ENCODE measurements at places on chromosomes 12 and 14. TPM values are rescaled to one million over a fixed set of nuclear protein-coding genes. Genes with fewer than 3 reads are reported as not detected.

DNA sequence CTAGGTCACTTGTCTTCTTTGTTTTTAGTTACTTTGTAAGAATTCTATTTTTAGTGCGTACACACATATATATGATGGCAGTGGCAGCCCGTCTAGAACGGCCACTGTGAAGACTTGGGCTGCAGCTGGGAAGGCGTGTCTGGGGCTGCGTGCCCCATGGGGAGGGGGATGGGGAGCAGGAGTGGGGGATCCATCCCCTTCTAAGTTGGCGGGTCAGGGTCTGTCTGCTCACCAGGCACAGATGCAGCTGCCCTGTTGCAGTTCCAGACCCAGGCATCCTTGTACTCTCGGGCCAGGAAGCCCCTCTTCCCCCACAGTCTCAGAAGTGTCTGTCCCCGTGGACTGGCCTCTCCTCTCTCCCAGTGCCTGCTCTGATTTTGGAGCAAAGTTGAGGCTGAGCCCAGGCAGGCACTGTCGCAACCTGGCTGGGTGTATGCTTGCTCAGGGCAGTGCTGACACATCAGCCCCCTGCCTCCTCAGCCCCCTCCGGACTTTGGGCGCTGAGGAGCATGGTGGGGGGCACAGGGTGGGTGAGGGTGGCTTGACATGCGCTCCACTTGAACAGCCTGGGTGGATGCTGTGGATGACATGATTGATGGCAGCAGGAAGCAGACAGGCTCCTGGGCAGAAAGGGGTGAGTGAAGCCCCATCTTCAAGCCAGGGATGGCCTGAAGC, 271.2 kb upstream of the NAV3 start:
- no peak overlapping the region for H3K4me3 ChIP-seq
- H3K4me1 ChIP-seq: no peaks in the 10 kb centered on the region
- H3K36me3 ChIP-seq: no peaks in the 10 kb centered on the region
- H3K27me3 ChIP-seq: no peaks in the 10 kb centered on the region
- no peak for DNase-seq

- H3K4me3 ChIP-seq: no peak overlapping the region
- DNase-seq: no peak
- no peaks in the 10 kb centered on the region for H3K27me3 ChIP-seq
- H3K27ac ChIP-seq: no peak overlapping the region
- no peaks in the 10 kb centered on the region for H3K36me3 ChIP-seq
- H3K4me1 ChIP-seq: no peaks in the 10 kb centered on the region
Measured at GRCh38 chr14:70317969-70318634, 41.4 kb downstream of the COX16 start.

DNA sequence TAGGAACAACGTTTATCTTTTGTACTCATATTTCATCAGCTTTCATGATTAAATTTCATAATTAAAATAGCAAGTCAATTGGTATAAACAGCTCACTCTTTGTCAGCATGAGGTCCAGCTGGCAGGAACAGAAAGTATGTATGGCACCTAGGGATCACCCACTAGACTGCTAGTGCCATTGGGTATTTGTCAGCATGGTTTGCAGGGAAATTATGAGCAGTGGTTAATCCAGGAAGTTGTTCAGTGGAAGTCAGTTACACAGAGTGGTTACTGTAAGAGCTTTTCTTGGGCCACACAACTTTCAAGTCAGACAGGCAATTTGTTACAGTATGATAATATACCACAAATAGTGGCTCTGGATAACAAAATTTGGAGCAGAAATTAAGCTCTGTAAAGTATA, 340.3 kb upstream of the RGS6 start:
- H3K4me3 ChIP-seq: no peak overlapping the region
- no peaks in the 10 kb centered on the region for H3K27me3 ChIP-seq
- no peak for DNase-seq
- H3K36me3 ChIP-seq: no peaks in the 10 kb centered on the region
- peaks cover 5% of the 10 kb centered on the region for H3K4me1 ChIP-seq
- H3K27ac ChIP-seq: no peak overlapping the region

NXPH4 gene
- total RNA-seq: not detected

GPR132 gene
- total RNA-seq: 30.3 TPM

GRCh38 chr14:99958380-99958779, 106.8 kb upstream of the EVL start:
- H3K27me3 ChIP-seq: peaks cover 2% of the 10 kb centered on the region
- H3K4me3 ChIP-seq: no peak overlapping the region
- no peak overlapping the region for H3K27ac ChIP-seq
- DNase-seq: no peak
- no peaks in the 10 kb centered on the region for H3K36me3 ChIP-seq

GLIPR1L1 gene
- not detected for total RNA-seq

TDRD9 gene
- total RNA-seq: 0.75 TPM

DPY19L2 gene
- total RNA-seq: not detected

SOX5 gene
- 0.95 TPM for total RNA-seq

DNA sequence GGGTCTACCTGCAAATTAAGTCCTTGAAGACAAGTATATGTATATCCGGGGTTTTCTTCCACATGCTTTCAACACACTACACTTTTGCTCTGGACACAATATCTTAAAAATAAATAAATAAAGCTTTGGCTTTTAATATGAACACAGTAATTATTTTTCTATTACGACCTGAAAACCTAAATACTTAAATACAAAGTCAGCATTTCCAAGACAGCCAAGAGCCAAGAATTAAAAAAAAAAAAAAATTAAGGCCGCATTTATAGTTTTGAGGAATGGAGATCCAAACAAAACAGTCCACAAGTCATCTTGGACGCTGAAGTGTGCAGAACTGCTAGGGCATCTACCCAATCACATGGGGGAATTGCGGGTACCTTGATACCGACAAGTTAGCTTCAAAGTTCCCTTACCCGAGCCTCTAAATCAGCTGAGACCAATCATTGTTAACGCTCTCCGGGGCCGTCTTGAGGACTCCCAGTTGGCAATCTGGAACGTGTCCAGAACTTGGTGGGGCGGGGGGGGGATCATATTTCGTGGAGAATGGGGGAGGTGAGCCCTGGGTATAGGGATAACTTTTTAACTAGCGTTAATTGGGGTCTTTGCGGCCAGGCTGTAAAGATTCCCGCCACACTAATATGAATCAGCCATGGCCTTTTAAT, 731 bp upstream of the PCNX4 start:
- H3K4me1 ChIP-seq: peaks cover 19% of the 10 kb centered on the region
- no peak for DNase-seq
- H3K4me3 ChIP-seq: peak overlapping the region; percentile 84
- no peaks in the 10 kb centered on the region for H3K36me3 ChIP-seq

GRCh38 chr14:95645389-95645996, 40.7 kb upstream of the TCL1B start:
- DNase-seq: no peak
- no peaks in the 10 kb centered on the region for H3K4me1 ChIP-seq
- H3K27ac ChIP-seq: no peak overlapping the region
- H3K36me3 ChIP-seq: no peaks in the 10 kb centered on the region
- no peak overlapping the region for H3K4me3 ChIP-seq
- H3K27me3 ChIP-seq: no peaks in the 10 kb centered on the region

CLEC4C gene
- total RNA-seq: not detected

DNA sequence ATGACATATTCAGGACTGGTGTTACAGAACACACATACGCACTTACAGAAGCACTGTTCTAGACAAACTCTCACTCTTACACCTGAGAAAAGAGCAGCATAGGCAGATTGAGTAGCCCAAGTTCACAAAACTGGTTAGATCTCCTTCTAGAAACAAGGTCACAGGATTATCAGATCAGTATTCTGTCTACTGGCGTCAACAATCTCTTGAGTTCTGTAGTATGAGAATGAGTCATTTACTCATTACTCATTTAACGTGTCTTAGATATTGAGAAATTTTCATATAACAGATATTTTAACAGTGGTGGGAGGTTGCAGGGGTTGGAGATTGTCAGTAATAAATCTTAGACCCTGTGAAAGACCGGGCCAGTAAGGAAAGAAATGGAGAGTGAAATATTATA, 2.8 kb upstream of the TSPAN8 start:
- no peaks in the 10 kb centered on the region for H3K4me1 ChIP-seq
- H3K36me3 ChIP-seq: no peaks in the 10 kb centered on the region

GRCh38 chr14:59356767-59357166, 108.4 kb downstream of the GPR135 start:
- DNase-seq: no peak
- H3K4me3 ChIP-seq: no peak overlapping the region
- no peaks in the 10 kb centered on the region for H3K27me3 ChIP-seq
- no peaks in the 10 kb centered on the region for H3K4me1 ChIP-seq

GRCh38 chr12:25501549-25501948, 51.5 kb downstream of the LMNTD1 start:
- H3K4me1 ChIP-seq: peaks cover 3% of the 10 kb centered on the region
- H3K27ac ChIP-seq: no peak overlapping the region

BEGAIN gene
- total RNA-seq: not detected

- H3K4me3 ChIP-seq: no peak overlapping the region
- no peaks in the 10 kb centered on the region for H3K27me3 ChIP-seq
- no peak for DNase-seq
- H3K4me1 ChIP-seq: no peaks in the 10 kb centered on the region
Measured at GRCh38 chr14:79436335-79436734, 775.0 kb downstream of the DIO2 start.

HECTD4 gene
- total RNA-seq: 79.2 TPM

- H3K36me3 ChIP-seq: peaks cover 11% of the 10 kb centered on the region
- no peak overlapping the region for H3K4me3 ChIP-seq
- DNase-seq: no peak
- H3K27ac ChIP-seq: no peak overlapping the region
- no peaks in the 10 kb centered on the region for H3K27me3 ChIP-seq
Measured at GRCh38 chr12:121630791-121631355, 4.5 kb downstream of the ORAI1 start.

- H3K27me3 ChIP-seq: no peaks in the 10 kb centered on the region
- H3K4me1 ChIP-seq: no peaks in the 10 kb centered on the region
- no peak for DNase-seq
- no peak overlapping the region for H3K27ac ChIP-seq
- no peak overlapping the region for H3K4me3 ChIP-seq
- no peaks in the 10 kb centered on the region for H3K36me3 ChIP-seq
Measured at GRCh38 chr12:131555197-131555846, 155.6 kb upstream of the SFSWAP start.

DNA sequence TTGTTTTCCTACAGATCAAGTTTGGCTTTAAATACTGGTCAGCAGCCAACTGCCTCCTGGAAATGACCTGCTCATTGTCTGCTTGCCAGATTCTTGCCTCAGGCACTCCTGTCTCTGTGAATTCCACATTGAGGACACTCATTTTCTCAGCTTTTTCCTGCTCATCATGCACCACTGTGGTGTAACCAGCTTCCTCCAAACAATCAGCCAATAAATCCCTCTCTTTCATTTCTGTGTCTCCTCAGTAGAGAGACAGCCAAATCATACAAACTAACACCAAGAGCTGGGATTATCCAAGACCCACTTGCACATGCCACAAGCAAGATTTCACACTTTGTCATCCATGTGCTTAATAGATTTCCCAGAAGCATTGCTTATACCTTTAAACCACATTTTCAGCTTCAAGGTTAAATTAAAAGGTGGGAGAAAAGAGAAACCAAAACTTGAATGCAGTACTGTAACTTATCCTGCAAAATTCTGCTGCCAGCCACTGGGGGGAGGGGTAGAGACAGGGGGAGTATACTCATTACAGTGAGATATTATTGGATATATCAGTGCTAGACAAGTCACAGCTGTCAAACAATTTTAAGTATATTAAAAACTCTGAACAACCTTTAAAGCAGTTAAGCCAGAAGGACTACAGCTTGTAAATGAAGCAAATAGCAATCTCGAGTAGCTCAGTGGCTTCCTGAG, 105.0 kb downstream of the PPP2R5E start:
- no peak overlapping the region for H3K27ac ChIP-seq
- no peak for DNase-seq
- H3K4me3 ChIP-seq: no peak overlapping the region
- H3K27me3 ChIP-seq: no peaks in the 10 kb centered on the region
- peaks cover 11% of the 10 kb centered on the region for H3K4me1 ChIP-seq

GRCh38 chr12:9244894-9245293, 36.7 kb upstream of the PZP start:
- H3K4me3 ChIP-seq: no peak overlapping the region
- no peak for DNase-seq
- no peaks in the 10 kb centered on the region for H3K4me1 ChIP-seq
- H3K27ac ChIP-seq: no peak overlapping the region
- H3K36me3 ChIP-seq: peaks cover 1% of the 10 kb centered on the region
- H3K27me3 ChIP-seq: no peaks in the 10 kb centered on the region

- peaks cover 74% of the 10 kb centered on the region for H3K36me3 ChIP-seq
- no peak overlapping the region for H3K4me3 ChIP-seq
- H3K27ac ChIP-seq: no peak overlapping the region
- DNase-seq: no peak
Measured at GRCh38 chr12:53516758-53517455, 9.6 kb upstream of the NPFF start.

DNA sequence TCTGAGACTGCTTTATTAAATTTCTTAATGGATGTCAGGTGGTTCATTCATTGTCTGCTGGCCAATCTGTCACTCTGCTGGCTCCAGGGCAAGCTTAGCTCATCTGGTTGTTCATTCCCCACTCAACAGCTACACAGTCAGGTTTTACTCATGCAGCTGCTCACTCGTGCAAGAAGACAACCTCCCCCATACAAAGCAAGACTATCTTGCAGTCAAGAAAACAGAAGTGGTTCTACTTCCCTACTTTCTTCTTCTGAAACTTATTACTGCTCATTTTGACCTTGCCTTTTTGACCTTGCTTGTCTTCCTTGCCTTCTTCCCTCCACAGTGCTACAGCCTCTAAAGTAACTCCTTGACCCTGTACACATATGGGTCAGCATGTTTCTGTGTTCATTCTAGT, 277.9 kb downstream of the SSPN start:
- DNase-seq: no peak
- H3K4me1 ChIP-seq: no peaks in the 10 kb centered on the region
- H3K27me3 ChIP-seq: no peaks in the 10 kb centered on the region
- peaks cover 23% of the 10 kb centered on the region for H3K36me3 ChIP-seq
- no peak overlapping the region for H3K4me3 ChIP-seq

GABARAPL1 gene
- 160 TPM for total RNA-seq

OTX2 gene
- not detected for total RNA-seq

GALNT8 gene
- 0.73 TPM for total RNA-seq

DNA sequence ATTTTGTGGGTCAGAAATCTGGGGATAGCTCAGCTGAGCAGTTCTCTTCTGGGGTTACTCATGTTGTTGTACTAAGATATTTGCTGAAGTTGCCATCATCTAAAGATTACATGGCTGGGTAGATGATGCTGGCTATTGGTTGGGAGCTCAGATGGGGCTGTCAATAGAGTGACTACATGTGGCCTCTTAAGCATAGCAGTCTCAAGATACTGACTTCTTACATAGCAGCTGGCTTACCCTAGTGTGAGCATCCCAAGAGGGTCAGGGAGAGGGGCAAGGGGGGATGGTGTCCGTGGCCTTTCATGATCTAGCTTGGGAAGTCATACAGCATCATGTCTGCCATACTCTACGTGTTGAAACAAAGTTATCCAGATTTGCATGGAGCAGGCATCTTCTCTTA, 90.1 kb upstream of the HMGA2 start:
- no peak overlapping the region for H3K4me3 ChIP-seq
- no peaks in the 10 kb centered on the region for H3K36me3 ChIP-seq

PCNX1 gene
- total RNA-seq: 124 TPM

GRCh38 chr12:43288671-43289425, 263.2 kb downstream of the ADAMTS20 start:
- DNase-seq: no peak
- H3K36me3 ChIP-seq: no peaks in the 10 kb centered on the region
- H3K27me3 ChIP-seq: no peaks in the 10 kb centered on the region
- H3K27ac ChIP-seq: no peak overlapping the region
